ENCODE measurements at places on chromosomes 11 and 22.

- no peak for DNase-seq
These were observed 15.6 kb downstream of the IGF2 start for GRCh38 chr11:2123628-2123960.

DNA sequence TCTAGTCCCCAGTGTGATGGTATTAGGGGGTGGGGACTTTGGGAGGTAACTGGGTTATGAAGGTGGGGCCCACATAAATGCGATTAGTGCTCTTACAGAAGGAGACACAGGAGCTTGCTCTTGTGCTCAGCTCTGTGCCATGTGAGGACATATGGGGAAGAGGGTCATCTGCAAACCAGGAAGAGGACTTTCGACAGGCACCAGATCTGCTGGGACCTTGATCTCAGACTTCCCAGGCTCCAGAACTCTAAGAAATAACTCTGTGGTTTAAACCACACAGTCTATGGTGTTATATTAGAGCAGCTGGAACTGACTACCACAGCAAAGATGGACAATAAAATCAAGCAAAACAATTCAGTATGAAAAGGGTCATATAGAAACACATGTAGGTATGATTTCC is 26.7 kb downstream of the NNMT start:
- no peak for DNase-seq

DNA sequence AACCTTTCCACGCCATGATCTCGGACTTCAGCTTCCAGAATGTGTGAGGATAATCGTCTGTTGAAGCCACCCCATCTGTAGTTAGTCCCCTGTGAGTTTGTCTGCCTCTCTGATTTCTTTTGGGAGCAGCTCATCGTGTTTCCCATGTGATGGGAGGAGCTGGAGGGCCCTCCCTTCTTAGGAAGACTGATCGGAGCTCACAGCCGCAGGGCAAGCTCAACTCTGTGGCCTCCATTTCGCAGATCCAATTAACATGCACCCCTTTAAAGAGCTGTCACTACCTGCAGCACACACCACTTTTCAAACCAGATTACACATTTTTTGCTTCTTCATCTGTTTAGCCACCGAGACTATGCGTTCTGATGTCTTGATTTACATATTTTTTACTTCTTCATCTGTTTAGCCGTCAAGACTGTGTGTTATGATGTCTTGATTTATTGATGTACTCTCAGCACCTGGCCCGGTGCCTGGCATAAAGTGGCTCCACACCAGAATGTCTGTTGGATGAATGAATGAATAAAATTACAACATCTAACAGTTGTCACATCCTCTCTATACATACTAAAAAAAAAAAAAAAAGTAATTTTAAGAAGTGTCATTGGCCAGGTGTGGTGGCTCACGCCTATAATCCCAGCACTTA is 14.9 kb upstream of the PPFIA1 start:
- DNase-seq, result no peak

- no peak for DNase-seq
These were observed 130.7 kb downstream of the MN1 start for GRCh38 chr22:27670701-27671412.

DNA sequence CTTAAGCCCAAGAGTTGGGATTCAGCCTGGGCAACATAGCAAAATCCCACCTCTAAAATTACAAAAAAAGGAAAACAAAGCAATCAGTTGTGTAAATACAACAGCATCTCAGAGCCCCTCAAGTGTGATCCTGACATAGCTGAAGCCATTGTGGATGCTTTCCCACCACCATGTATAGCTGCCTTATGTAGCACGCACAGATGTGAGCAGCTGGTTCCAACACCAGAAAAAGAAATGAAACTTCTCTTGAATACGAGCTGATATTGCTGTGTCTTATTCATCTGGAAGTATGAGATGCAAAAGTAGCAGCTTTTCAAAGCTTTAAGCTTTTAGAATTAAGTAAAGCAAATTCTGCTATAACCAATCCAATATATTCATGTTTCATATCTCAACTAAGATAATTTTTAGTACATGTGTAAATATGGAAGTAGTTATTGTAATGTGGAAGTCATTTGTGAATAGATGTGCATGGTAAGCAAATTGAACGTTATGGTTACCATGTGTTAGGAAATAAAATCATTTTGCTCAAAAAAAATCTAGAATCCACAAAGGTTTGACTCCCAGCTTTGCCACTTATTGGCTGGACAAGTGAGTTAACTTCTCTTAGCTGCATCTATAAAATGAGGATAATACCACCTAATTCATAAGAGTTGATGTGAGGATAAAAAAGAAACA is 63.2 kb downstream of the SGSM3 start:
- DNase-seq, result no peak

DNA sequence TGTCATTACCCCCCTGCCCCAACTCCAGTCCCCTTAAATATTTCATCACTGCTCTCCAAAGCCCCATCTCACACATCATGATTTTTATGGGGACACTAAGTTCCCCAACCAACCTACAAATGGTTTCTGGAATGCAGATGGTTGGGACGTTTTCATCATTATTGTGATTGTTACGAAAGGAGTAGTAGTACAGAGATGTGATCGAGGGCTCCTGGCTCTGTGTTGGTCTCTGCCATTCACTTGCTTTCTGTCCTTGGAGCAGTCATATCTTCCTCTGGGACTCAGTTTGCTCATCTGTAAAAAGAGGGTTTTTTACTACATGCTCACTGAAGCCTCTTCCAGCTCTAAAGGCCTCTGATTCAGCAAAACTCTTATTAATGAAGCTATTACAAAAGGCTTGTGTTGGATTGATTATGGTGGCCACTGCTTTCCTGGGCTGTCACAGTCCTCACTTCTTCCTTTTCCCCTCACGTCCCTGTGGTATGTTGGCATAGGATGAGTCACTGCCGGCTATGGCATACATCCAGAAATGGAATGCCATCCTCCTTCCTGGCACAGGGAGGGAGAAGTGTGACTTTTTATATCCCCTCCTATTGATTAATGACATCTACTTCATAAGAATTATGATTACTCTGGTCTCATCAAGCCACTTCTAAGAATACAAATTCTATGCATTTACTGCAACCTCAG is 593.7 kb downstream of the METTL15 start:
- DNase-seq, result no peak

- no peak for DNase-seq
These were observed 85.6 kb downstream of the TRIM29 start for GRCh38 chr11:120052196-120052775.

DNA sequence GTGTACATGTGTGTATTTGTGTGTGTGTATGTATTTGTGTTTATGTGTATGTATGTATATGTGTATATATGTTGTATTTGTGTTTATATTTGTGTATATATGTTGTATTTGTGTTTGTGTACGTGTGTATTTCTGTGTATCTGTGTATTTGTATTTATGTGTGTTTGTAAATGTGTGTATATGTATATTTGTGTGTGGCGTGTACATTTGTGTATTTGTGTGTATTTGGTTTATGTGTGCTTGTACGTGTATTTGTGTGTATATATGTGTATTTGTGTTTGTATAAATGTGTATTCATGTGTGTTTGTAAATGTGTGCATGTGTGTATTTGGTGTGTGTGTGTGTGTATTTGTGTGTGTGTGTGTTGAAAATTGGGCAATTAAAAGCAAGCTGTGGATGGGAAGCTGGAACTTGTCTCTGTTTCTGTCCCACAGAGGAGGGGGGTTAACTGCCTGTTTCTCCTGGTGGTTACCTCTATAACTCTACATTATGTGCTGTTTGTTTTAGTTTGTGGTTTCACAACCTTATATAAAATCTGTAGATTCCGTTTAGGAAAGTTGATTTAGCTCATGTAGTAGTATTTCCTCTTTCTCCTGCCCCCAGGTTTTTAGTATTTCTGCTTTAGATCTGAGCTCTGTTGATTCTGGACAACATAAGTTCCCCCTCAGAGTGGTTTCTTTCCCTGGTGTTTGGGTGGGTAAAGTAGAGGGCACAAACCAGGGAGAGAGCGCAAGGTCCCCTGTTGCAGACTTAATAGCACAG is 28.9 kb downstream of the AP2A2 start:
- no peak for DNase-seq

DNA sequence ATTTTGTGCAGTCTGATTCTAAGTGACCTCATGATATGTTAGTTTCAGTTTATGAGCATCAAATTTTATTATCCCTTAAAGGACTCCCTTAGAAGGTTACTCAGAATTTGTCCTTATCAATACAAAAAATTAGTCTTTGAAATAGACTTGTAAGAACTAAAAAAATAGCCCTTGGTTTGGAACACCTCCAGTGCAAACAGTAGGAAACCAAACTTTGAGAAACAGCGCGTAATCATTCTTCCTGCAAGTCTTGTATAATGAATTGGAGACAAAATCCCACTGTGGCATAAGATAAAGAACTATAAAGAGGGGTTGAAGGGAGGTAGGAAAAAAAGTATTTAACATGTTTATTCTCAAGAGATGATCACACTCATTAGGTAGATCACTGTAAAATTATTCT is 10.8 kb upstream of the MSANTD4 start:
- no peak for DNase-seq

DNA sequence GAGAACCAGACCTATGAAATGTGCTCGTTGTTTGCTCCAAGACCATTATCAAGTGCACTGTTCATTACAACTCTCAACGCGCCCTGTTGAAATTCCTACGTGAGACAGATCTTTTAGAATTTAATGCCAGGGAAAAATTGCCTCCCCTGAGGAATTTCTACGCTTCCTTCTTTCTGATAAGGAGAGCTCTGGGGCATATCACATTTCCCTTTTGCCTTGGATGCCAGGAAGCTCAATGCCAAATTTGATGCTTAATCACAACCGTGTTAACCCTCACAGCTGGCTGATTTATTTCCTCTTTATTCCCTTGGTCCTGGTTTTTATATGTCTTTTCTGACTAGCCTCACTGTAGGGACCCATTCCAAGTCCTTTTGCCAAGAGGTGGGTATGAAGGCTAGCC is 109.4 kb downstream of the MICAL2 start:
- DNase-seq, result no peak

GRCh38 chr11:12015486-12015885 is 7.1 kb upstream of the DKK3 start:
- DNase-seq, result no peak

GRCh38 chr11:14380125-14380936 is 21.3 kb upstream of the RRAS2 start:
- DNase-seq, result no peak

DNA sequence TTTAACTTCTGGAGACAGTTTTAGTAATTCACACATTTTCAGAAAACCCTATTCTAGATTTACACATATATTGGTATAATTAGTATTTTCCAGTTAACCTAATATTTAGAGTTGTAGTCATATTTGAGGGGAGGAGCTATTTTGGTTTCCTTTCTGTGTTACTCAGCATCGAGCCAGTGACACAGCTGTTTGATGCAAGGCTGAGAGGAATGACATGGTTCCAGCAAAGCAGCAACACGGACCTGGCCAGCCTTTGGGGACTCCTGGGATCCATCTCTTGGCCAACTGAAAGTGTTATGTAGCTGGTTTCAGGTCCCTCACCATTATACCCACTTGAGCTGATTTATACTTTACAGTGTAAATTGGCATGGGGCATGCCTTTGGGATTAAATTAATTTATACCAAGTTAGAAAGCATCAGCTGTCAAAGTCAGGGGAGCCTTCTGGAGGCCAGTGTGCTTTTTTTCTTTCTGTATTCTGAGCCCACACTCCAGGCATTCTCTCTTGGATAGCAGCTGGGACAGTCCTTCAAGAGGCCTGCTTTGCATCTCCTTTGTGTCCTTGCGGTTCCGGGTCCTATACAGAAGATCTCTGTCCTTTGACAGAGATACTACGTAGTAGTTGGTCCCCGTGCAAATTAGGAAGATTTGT is 91.3 kb upstream of the SLC25A18 start:
- DNase-seq, result no peak

GRCh38 chr11:32382339-32383049 is 52.8 kb downstream of the WT1 start:
- DNase-seq, result no peak

DNA sequence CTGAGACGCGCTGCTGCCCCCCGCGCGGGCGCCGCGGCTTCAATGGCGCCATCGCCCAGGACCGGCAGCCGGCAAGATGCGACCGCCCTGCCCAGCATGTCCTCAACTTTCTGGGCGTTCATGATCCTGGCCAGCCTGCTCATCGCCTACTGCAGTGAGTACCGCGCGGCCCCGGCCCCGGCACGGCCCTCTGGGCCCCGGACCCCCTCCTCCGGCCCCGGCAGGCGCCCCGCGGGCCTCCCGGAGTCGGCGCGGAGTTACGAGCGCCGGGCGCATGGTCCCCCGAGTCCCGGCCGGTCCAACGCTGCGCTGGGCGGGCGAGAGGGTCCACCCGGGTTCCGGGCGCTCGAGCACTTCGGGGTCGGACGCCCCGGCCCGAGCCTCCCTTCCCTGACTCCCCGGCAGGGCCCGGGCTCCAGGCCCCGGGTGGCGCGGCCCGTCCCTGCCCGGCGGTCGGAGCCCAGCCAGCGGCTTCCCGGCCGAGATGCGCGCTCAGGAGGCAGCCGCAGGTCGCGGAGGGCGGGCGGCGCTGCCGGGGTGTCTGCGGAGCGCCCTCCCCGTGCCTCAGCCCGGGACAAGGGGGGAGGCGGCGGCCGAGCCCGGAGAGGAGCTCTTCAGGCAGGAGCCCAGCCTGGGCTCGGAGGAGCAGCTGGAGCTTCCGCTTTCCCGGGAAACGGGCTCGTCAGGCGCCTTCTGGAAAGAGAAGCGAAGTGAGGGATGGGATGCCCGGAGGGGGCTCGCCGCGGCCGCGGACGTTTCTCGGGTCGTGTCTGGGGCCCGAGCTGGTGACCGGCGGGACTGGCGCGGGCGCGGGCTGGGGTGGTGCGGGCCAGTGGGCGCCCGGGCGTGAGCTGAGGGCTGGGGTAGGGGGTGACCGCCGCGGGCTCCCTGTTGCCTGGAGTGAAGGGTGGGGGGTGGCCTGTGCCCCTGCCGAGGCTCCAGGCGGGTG is 1337.8 kb downstream of the BRD1 start:
- DNase-seq, result no peak

DNA sequence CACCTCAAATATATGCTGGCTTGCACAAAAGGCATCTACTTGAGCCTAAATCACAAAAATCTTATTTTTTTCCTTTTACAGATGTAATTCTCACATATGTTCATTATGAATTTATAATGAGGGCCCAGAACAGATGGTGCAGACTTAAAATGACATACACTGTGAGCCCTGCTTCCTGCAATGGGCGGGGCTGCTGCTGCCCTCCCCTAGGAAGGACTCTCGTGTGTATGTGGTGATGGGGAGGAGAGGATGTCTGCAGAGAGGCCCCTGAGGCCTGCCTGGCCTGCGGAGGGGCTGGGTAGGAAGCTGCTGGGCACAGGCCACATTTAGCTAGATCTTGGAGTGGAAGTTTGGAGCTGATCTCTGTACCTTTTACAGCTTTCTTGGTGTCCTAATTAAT is 233.4 kb upstream of the KIRREL3 start:
- no peak for DNase-seq

- no peak for DNase-seq
These were observed 388.3 kb downstream of the TENM4 start for GRCh38 chr11:79052544-79052943.

GRCh38 chr11:96736601-96737000 is 346.8 kb downstream of the JRKL start:
- DNase-seq, result no peak

DNA sequence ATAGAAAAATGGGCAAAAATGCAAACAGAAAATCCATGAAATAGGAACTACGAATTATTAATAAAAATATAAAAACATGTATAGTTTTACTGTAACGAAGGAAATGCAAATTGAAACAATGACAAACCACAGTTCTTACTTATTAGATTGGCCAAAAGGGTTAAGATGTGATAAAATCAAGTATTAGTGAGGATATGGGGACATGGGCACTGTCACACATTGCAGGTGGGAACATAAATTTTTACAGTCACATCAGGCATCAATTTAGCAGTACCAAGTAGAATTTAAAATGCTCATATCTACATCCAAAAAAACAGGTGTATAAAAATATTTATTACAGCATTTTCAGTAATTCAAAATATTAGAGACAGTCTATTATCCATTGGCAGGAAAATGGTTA is 353.2 kb upstream of the API5 start:
- no peak for DNase-seq
